ENCODE measurements at places on chromosomes 3 and 15.

GRCh38 chr15:98257290-98257689, 296.8 kb downstream of the ARRDC4 start:
- H3K4me3 ChIP-seq: no peak overlapping the region
- no peaks in the 10 kb centered on the region for H3K36me3 ChIP-seq
- H3K4me1 ChIP-seq: no peaks in the 10 kb centered on the region
- 0 out of 2 replicates have a peak, but pooled peaks cover 2% of the 10 kb centered on the region for H3K27me3 ChIP-seq
- no peak for DNase-seq
- no peak overlapping the region for H3K27ac ChIP-seq

DNA sequence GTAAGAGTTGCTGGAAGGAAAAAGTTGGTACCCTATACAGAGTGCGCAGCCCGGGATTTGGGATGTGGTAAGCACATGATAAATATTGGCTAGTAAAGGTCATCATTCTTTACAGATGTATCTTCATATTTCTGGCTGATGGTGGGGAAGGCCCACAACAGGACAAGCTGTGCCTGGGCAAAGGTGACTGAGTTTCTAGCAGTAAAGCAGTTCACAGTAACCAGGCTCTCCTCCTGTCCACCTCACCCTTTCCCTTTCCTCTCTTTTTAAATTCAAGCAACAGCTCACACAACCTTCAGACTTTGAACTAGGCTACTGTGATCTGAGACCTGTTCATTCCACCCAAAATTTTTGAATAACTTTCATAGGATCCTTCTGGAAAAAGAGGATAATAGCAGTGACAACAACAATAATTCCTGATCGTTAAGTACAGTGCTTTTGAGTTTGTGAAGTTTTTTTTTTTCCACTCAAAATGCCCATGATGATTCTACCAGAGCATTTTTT, 145.9 kb upstream of the TBL1XR1 start:
- H3K27me3 ChIP-seq: peaks cover 45% of the 10 kb centered on the region
- no peak overlapping the region for H3K27ac ChIP-seq
- H3K36me3 ChIP-seq: no peaks in the 10 kb centered on the region
- no peak overlapping the region for H3K4me3 ChIP-seq

GRCh38 chr15:96123028-96123400, 207.5 kb upstream of the NR2F2 start:
- no peaks in the 10 kb centered on the region for H3K4me1 ChIP-seq
- no peak for DNase-seq
- no peak overlapping the region for H3K27ac ChIP-seq
- no peaks in the 10 kb centered on the region for H3K36me3 ChIP-seq
- H3K27me3 ChIP-seq: no peaks in the 10 kb centered on the region

- no peak overlapping the region for H3K4me3 ChIP-seq
- no peaks in the 10 kb centered on the region for H3K36me3 ChIP-seq
- no peak for DNase-seq
- H3K27ac ChIP-seq: no peak overlapping the region
Measured at GRCh38 chr15:44009038-44009437, 182.2 kb downstream of the WDR76 start.

DNA sequence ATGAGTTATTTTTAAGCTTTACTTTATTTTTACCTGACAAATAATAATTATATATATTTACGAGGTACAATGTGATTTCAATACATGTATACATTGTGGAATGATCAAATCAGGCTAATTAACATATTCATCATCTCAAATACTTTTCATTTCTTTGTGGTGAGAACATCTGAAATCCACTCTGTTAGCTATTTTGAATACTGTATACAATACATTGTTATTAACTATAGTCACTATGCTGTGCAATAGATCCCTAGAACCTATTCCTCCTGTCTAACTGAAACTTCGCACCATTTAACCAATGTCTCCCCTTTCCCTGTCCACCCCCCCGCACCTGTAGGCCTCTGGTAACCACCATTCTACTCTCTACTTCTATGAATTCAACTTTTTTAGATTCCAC, 7.9 kb upstream of the SPPL2A start:
- H3K27ac ChIP-seq: no peak overlapping the region
- no peak overlapping the region for H3K4me3 ChIP-seq
- no peak for DNase-seq
- H3K27me3 ChIP-seq: no peaks in the 10 kb centered on the region
- H3K36me3 ChIP-seq: no peaks in the 10 kb centered on the region

- H3K4me3 ChIP-seq: no peak overlapping the region
- H3K36me3 ChIP-seq: no peaks in the 10 kb centered on the region
- H3K27me3 ChIP-seq: no peaks in the 10 kb centered on the region
- H3K27ac ChIP-seq: no peak overlapping the region
Measured at GRCh38 chr15:89030311-89030710, 57.9 kb upstream of the ABHD2 start.

DNA sequence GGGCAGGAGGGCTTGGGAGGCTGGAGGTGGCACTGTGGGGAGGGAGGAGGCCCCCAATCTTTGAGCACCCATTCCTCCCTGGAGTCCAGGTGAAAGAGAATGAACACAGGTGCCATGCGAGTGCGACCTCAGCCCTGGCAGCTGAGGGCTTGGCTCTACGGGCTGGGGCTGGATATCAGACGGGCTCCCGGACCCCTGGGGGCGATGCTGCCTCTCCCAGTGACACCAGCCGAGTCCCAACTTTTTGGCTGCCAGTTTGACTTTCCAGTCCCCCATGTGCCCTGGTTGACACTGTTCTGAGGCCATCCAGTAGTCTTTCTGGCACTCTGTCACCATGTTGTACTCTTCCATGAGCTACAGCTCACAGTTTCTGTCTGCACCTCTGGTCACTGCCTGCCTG, 1.2 kb downstream of the VILL start:
- H3K36me3 ChIP-seq: no peaks in the 10 kb centered on the region
- H3K4me1 ChIP-seq: no peaks in the 10 kb centered on the region
- DNase-seq: no peak
- no peak overlapping the region for H3K4me3 ChIP-seq
- no peak overlapping the region for H3K27ac ChIP-seq

GRCh38 chr3:129231331-129232119, 17.9 kb upstream of the COPG1 start:
- no peak overlapping the region for H3K27ac ChIP-seq
- no peaks in the 10 kb centered on the region for H3K36me3 ChIP-seq
- no peaks in the 10 kb centered on the region for H3K27me3 ChIP-seq
- H3K4me1 ChIP-seq: peaks cover 3% of the 10 kb centered on the region

- H3K27ac ChIP-seq: no peak overlapping the region
- H3K27me3 ChIP-seq: no peaks in the 10 kb centered on the region
- no peaks in the 10 kb centered on the region for H3K36me3 ChIP-seq
- no peak for DNase-seq
- H3K4me1 ChIP-seq: no peaks in the 10 kb centered on the region
- H3K4me3 ChIP-seq: no peak overlapping the region
Measured at GRCh38 chr3:145857956-145858355, 303.0 kb downstream of the PLOD2 start.

Data from H1 (cell line).